ENCODE measurements at places on chromosomes 12 and 14.

- DNase-seq: peak; percentile 9
Measured at GRCh38 chr12:132393991-132394949, 64.9 kb upstream of the GALNT9 start.

GRCh38 chr12:124514996-124515932, 52.1 kb downstream of the NCOR2 start:
- DNase-seq: no peak

DNA sequence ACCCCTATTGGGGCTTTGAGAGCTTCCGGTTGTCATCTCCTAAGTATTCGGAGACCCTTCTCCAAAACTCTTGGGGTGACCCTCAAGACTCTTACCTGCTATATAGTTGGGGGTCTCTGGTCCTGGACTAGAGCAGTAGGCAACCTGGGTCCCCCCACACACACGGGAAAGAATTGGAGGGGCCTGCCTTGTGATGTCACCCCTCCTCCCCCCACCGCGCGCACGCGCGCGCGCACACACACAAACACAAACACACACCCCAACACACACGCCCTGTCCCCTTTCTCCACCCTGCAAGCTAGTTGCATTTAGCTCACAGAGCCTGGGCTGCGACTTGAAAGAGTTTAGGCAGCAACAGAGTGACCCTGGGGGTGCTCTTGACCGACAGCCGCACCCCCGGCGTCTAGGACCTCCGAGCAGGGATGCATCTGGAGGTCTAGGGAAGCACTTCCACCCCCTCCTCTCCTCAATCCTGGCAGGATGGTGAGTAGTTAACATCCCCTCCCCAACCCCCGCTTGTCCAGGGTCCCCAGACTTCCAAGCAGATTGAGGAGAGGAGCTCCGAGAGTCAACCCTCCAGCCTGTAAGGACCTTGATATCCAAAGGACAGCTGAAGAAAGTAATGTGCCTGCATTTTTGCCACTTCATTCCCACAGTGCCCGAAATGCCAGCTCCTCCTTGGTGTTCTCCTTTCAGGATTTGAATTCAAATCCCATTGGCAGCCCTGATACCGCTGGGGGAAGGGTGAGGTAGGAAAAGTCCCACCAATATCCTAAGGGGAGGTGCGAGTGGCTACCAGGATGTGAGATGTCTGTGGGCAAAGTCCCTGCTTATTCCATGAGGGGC, 1.4 kb upstream of the DNAJC14 start:
- DNase-seq: no peak

- DNase-seq: no peak
Measured at GRCh38 chr12:121697093-121697698, 15.4 kb upstream of the TMEM120B start.

GRCh38 chr14:106564058-106564643, 1037.8 kb downstream of the TMEM121 start:
- DNase-seq: peak; percentile 39

DNA sequence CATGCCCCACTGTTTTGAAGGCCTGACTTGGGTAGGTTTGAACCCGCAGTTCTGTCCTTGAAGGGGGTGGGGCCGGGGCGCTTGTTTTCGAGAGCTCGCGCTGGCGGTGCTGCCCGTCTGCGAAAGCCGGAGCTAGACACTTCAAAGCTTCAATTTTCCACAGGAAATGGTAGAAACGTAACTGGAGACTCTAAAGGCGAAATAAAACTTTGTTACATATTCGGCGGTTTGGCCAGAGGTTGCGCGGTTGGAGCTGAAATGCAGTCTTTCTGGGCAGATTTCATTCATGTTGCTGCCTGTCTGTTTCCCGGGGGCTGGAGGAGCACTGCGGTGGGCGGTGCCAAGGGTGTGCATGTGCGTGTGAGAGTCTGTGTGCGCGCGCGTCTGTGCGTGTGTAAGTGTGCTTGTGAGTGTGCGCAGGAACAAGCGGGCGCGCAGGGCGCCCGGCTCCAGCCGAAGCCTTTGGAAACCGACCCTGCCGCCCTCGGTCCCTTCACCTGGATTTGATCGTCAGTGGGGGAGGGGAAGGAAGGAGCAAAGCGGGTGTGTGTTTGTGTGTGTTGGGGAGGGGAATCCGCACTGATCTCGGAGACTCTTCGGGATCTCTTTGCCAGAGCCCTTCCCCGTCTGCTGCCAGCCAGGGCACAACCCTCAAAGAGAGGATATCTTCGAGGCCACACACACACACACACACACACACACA, 227.7 kb upstream of the CRY1 start:
- peak; percentile 62 for DNase-seq

GRCh38 chr12:53829130-53829819, 77.5 kb upstream of the CISTR start:
- DNase-seq: no peak

Measured in activated CD4-positive, alpha-beta T cell treated with anti-CD3 and anti-CD28 coated beads, Interleukin-2, amount 50 U/mL, for 24 hours (primary cell).